ENCODE measurements at places on chromosomes 7 and 10.

- no peak for DNase-seq
Measured at GRCh38 chr10:10313149-10313835, 704.4 kb upstream of the CELF2 start.

DNA sequence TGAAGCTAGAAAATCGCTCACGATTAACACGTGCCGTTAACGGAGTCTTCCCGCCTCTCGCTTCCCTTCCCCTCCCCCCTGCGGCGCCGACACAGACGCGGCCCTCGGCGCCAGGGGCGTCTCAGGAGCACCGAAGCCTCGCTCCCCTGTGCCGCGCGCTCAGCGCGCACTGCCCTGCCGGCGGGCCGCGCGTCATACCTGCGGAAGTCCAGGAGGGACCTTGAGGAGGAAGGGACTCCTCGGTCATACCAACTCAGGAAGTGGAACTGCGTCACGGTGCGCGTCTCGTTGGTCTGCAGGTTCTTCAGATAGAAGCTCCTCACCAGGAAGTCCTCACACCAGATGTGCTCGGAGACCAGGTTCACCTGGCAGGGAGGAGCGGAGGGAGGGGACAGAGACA lies 239.6 kb downstream of the DNAJB6 start:
- no peak for DNase-seq

- no peak for DNase-seq
Measured at GRCh38 chr7:45645141-45645969, 71.2 kb downstream of the ADCY1 start.

DNA sequence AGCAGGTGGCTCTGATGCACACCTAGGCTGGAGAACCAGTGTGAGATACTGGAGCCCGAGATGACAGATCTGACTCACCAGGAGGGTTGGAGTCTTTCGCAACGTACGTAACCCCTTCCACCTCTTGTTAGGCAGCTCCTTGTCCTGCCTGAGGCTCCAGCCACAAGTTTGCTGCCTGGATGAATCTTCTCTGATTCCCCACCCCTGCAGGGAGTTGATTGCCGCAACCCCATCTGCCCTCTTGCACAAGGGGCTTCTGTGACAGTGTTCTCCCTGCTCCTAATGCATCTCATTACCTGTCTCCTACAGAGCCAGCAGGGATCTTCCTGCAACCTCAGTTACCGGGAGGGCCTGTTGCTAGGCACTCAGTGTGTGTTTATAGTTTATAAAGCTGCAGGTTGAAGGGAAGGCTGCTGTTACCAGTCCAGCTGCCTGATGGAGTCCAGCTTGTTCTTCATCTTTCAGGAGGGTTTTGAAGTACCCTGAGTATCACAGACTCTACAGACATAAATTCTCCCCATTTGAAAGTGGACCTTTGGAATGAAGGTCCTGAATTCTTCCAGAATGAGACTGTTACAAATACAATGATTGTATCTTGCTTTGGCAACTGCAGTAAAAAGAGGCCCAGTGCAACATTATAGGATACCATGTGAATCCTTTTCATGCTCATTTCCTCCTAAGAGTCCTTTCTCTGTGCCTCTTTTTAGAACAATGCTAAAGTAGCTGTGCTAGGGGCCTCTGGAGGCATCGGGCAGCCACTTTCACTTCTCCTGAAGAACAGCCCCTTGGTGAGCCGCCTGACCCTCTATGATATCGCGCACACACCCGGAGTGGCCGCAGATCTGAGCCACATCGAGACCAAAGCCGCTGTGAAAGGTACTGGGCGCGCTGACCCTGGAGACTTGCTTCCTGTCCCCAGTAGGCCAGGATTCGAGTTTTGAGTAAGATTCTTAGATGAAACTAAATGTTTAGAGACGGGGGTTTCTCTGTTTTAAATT lies 6.5 kb downstream of the MDH2 start:
- no peak for DNase-seq

DNA sequence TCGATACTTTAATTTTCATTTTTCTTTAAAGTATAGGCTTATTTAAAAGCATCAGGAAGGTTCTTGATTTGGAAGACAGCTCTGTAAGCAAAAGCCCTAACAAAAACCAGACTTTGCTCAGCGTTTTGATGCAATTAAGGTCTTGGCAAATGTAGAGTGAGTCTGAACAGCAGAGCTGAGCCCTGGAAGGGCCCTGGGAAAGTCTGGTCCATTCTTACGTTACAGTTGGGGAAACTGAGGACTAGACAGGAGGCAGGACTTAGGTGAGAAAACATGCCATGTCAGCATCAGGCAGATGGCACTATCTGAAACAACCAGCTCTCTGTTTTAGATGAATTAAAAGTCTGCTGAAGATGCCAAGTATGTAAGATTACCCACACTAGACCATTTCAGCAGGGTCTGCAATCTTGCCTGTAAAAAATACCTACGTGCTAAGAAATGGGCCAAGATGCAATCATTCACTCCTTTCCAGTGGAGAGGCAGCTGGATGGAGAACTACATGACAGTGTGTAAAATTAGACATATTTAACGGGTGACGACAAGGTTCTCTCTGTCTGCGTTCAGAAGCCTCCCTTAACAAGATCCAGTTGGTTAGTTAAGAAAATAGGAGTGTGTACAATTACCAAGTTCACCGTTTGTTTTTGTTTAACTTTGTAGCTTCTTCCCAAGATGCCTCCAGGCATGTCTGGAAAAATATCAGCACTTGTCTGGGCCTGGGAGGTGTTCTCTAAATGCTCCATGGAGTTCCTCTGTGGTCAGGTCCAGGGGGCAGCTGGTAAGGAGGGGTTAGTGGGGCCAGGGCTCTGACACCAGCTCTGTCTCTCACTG lies 502.3 kb upstream of the ZMIZ1 start:
- no peak for DNase-seq

DNA sequence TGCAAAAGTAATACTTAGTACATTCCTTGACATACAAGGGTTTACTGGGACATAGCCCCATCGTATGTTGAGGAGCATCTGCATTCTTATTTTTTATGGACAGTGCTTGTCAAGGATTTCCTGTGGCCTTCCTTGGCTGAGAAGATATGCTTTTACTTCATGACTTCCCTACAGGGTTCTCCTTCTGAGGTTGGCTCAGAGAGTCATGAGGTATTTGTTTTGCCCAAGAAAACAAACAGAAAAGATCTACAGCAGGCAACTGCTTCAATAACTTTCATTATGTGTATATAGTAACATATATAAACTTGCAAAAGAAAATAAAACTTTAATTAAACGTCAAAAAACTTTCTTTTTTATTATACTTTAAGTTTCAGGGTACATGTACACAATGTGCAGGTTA lies 577.2 kb upstream of the SEMA3D start:
- no peak for DNase-seq

DNA sequence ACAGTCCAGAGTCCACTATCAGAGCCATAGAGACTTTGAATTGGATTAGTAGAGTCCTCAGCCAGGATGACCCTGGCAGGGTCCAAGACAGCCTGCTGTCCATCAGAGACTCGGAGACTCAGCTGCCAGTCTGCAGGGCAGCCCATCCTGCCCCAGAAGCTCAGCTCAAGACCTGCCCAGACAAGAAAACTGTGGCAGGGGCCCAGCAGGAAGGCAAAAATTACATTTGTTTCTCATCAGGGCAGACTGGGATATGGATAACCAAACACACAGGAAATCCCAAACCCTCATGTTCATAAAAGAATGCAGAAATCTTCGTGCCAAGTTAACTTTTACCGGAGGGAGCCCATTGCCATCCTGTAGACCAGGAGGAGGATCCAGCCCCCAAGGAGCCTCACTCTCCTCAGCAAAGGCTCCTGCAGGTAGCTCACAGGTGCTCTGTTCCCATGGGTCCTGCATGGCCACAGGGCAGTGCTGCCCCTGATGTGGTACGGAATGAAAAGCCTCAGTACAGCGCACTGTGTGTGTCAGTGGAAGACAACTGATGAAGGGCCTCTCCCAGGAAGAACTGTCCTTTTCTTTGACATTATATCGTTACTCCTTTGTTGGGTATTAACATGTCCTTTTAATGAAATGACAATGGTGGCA lies 222.2 kb downstream of the KCNMA1 start:
- DNase-seq, result no peak

GRCh38 chr10:100357059-100357858 lies 10.2 kb downstream of the SCD start:
- DNase-seq, result no peak

DNA sequence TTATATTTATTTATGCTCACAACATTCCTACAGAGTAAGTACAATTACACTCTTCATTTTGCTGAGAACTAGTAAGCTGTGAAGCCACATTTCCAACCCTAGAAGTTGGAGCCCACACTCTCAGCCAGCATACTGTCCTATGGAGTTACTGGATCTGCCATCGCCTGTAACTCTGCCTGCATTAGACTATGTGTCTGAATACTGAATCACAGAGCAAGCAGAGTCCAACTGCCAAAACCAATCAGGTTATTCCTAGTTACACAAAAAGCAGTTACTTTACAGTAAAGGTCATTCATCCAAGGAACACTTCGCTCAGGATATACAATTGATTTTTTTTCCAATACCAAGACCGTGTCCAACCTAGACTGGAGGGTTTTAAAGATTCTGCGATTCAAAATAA lies 21.5 kb downstream of the CTAGE6 start:
- no peak for DNase-seq

DNA sequence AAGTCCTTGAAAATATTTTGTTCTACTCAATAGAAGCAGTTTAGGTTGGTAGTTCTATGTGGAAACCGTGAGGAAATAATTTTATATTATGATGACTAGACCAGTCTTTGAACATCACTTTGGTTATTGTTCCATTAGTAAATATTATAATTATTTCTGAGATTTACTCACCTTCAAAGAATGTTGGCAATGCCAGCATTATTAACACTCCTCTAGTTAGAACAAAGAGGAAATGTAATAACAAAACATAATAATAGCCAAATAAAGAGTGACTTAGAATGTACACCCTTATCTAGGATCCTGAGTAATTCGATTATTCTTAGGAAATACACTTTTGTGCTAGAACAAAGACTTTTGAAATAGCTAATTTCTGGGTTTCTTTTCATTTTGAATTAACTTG lies 121.1 kb downstream of the CFTR start:
- DNase-seq, result no peak

- no peak for DNase-seq
Measured at GRCh38 chr7:120370954-120371353, 98.0 kb downstream of the KCND2 start.

GRCh38 chr10:84541289-84541637 lies 212.9 kb downstream of the CCSER2 start:
- no peak for DNase-seq

DNA sequence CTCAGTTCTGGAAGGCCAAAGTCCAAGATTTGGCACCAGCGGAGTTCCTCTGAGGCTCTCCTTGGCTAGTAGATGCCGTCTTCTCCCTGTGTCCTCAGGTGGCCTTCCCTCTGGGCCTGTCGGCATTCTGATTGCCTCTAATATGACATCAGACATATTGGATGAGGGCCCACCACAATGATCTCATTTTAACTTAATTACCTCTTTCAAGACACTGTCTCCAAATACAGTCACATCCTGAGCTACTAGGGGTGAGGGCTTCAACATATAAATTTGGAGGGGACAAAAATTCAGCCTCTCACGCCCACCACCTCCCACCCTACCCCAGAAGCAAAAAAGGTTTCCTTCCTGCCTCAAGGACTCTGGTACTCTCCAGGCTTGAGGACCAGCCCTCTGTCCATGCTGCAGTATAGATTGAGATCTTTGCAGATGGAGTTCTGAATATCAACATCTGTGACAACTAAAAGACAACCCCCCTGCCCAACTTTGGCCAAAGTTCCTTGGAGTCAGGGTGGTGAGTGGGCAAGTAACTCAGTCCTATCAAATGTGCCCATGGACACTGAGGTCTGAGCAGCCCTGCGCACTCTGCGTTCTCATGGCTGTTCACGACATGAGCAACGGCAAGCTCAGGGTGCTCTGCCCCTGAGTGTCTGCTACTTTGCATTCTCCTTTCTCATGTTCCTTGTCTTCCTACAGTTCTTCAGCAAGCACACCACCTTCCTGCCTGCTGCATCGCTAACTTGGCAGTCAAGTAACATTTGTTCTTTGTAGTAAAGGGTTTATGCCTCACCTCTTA lies 11.5 kb downstream of the TMEM176B start:
- DNase-seq, result no peak

DNA sequence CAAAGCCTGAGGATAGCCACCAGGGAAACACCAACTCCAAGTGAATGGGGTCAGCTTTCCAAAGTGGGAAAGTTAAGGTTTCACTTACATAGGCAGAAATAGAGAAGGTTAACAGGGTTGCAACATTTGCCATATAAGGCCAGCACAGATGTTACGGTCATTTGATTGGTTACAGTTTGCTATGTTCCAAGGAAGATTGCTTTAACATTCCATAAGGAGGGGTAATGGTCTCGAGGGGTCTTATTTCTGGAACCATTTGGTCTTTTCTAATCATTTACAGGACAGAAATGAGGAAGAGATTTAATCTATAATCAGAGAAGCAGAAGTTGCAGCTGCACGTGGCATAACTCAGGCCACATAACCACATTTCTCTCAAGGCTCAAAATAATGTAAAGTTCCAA lies 679.4 kb upstream of the C7orf33 start:
- no peak for DNase-seq

DNA sequence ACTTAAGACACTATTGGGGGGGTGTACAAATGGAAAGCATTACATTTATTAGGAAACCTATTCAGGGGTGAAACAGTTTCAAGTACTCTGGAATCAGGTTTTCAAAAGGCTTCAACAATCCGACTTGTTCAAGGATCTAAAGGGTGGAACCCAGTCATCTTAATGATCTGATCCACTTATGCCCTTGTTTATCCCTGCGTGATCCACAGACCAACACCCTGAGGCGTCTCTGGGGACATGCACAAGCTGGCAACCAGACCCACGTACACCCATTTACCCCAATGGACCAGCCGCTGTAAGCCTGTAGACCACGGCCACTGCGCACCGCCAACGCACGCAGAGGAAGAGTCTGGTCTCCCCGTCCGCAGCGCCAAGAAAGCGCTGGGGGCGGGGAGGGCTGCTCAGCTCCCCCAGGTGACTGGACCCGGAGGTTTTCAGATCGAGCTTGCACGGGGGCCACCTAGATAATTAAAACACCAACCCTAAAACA lies 13.4 kb downstream of the HNRNPF start:
- no peak for DNase-seq

- no peak for DNase-seq
Measured at GRCh38 chr7:150848111-150848510, 4.2 kb upstream of the AOC1 start.

DNA sequence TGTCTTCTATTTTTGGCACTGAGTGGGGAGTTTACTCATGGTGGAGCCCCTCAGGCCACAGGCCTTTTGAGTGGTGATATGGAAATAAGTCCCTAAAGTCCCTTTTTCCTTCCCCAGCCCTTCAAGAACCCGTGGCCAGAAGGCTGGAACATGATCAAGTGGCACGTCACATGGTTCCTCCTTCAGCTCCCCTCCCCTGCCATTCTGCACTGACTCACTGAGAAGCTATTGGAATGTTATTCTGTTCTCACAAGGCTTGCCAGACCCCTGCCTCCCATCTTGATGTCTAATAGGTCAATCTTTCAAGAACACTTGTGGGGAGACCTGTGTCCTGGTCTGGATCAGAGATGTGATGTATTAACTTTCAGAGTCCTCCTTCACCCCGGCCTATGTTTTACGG lies 279.8 kb downstream of the SEC23IP start:
- no peak for DNase-seq

DNA sequence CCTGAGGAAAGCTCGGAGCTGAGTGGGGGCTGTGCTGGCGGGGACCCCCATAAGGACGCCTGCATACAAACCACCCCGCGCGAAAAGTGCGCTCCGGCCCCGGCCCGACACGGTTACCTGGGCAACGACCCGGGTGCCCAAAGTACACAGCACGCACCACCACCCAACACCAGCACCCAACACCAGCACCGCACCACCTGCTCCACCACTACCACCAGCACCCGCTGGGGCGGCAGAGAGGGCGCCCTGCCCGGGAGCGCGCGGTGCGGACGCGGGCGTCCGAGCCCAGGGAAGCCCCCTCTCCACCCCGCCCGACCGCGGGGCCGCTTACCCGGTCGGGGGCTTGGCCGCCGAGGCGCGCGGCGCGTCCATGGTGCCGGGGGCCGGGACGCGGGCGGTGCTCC lies 345 bp downstream of the COBL start:
- no peak for DNase-seq
